ENCODE measurements at places on chromosomes 12 and 14.

- no peak for DNase-seq
Measured at GRCh38 chr12:49922349-49923034, 18.8 kb upstream of the FAIM2 start.

GRCh38 chr14:67510836-67511235 lies 22.3 kb upstream of the PLEKHH1 start:
- DNase-seq = no peak

DNA sequence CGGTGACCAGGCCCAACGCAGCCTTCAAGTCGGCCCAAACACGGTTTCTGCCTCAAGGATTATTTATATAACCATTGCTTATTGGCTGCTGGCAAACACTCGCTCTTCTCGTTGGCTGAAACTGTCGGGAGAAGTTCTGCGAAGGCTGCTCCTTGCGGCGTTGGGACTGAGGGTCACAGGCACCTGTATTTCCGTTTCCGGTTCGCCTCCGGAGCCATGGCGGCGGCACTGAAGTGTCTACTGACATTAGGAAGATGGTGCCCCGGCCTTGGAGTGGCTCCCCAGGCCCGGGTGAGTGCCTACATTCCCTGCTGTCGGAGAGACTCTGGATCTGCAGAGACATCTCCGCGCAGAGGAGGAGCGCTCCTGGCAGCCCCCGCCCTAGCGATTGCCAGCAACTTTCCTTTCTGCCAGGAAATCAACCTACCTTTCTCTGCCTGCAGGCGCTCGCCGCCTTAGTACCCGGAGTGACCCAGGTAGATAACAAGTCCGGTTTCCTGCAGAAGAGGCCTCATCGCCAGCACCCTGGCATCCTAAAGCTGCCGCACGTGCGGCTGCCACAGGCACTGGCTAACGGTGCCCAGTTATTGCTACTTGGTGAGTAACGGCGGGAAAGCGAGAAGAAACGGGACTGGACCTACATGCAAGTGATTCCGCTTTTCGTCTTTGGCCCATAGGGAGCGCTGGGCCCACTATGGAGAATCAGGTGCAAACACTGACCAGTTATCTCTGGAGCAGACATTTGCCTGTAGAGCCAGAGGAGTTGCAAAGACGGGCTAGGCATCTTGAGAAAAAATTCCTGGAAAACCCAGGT lies at the start of gene METTL17:
Gene METTL17, plus strand, starts transcription at position 194 of the 814 bp plus-strand sequence. Its CDS starts 23 bp downstream, at position 217.
- DNase-seq = peak; percentile 92

GRCh38 chr14:37544407-37544806 lies 50.6 kb downstream of the FOXA1 start:
- DNase-seq = peak; percentile 49

- DNase-seq = peak; percentile 39
Measured at GRCh38 chr14:71703477-71703876, 228.8 kb upstream of the RGS6 start.

GRCh38 chr14:34056046-34056445 lies 105.2 kb upstream of the EGLN3 start:
- no peak for DNase-seq

- DNase-seq = no peak
Measured at GRCh38 chr12:101962486-101962885, 85.1 kb downstream of the DRAM1 start.

- DNase-seq = no peak
Measured at GRCh38 chr12:125540580-125541204, 475.5 kb downstream of the AACS start.

- no peak for DNase-seq
Measured at GRCh38 chr14:31582286-31582691, 21.1 kb downstream of the NUBPL start.

GRCh38 chr12:66050610-66051009 lies 79.9 kb downstream of the LLPH start:
- DNase-seq = no peak

DNA sequence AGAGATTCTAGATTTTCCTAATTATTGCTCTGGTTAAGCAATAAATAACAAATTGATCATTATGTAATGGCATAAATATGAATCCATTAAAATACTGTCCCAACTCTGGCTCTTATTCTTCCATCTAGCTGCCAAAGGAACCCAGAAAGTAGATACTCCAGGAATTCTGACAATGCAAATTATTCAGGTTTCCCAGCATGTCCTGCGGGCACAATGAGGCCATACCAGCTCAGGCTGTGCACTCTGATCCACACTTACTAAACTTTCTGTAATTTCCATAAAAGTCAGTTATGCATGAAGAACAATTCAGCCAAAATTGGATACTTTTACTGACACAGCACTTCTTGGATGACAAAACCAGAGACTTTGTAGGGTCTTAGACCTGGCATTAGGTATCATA lies 576.3 kb downstream of the KCNH5 start:
- DNase-seq = no peak

- DNase-seq = no peak
Measured at GRCh38 chr12:38113991-38114390, 202.6 kb upstream of the ALG10B start.

GRCh38 chr12:123894823-123895345 lies 77.7 kb downstream of the CCDC92 start:
- no peak for DNase-seq

DNA sequence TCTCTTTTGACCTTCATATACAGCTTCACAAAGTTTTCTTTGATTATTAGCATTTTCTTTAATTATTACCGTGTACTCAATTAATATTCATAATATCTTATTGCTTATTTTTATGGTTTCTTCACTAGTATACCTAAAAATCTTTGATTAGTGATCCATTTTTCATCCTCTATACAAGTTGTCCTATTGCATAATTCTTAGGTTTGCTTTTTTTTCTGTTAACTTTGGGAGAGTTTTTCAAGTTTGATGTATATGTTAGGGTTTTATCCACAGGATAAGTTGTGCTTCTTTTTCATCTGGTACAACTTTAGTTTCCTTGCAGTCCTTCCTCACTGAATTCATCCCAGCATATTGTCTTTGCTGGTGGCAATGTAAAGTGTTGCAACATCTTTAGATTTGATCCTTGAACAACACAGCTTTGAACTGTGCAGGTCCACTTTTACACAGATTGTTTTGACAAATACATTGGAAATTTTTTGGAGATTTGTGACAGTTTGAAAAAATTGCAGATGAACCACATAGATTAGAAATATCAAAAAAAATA lies 88.6 kb upstream of the NAV3 start:
- DNase-seq = no peak

GRCh38 chr12:51428256-51428655 lies 3.6 kb downstream of the SLC4A8 start:
- DNase-seq = no peak

DNA sequence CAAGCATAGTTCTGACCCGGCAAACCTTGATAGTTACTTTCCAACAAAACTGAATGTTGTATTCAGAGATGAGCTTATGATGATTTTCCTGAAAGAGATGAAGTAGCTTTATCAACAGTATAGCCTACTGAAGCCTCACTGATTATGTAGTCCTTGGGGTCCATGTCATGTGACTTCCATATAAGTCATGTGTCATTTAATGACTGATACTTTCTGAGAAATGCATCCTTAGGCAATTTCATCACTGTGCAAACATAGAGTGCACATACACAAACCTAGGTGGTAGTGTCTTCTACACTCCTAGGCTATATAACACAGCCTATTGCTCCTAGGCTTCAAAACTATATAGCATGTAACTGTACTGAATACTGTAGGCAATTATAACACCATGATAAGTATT lies 28.5 kb upstream of the TUBA1C start:
- no peak for DNase-seq

GRCh38 chr12:41018010-41018409 lies 170.1 kb upstream of the PDZRN4 start:
- no peak for DNase-seq

GRCh38 chr12:64780132-64780530 lies 20.9 kb upstream of the GNS start:
- no peak for DNase-seq

GRCh38 chr14:39491134-39491571 lies 58.9 kb upstream of the FBXO33 start:
- peak; percentile 17 for DNase-seq

DNA sequence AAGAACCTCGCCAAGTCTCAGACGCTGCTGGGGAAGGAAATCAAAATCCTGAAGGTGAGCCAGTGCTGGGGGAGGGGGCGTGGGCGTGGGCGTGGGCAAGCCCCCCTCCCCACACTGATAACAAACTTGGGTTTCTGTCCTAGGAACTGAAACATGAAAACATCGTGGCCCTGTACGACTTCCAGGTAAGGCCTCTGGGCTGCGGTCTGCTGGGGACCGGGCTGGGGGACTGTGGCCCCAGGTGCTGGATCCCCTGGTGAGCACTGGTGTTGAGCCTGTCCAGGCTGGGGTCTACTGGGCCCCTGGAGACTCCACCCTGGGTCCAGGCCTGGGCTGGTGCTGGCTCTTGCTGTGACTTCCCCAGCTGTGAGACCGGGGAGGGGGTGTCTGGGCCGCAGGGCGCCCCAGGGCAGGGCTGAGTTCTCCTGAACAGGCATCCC lies 1.2 kb downstream of the ULK1 start:
- DNase-seq = no peak

GRCh38 chr12:46523863-46524770 lies 151.5 kb upstream of the SLC38A2 start:
- no peak for DNase-seq

DNA sequence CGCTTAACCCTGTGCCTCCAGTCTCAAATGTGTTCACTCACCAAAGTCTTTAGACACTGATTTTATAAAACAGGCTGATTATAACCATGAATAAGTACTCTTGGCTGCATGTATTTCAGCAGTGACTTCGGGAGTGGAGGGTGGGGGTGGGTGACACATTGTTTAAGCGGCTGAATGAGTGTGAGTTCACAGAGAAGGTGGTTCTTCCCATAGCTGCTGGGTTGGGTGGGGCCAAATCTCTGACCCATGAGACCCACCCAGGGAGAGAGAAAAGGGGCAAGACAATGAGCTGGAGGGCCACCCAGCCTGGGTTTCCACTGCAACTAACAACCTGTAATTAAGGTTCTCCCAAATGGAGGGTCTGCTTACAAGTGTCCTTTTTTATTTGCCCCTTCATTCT lies 96.4 kb downstream of the SYNE3 start:
- DNase-seq = no peak

DNA sequence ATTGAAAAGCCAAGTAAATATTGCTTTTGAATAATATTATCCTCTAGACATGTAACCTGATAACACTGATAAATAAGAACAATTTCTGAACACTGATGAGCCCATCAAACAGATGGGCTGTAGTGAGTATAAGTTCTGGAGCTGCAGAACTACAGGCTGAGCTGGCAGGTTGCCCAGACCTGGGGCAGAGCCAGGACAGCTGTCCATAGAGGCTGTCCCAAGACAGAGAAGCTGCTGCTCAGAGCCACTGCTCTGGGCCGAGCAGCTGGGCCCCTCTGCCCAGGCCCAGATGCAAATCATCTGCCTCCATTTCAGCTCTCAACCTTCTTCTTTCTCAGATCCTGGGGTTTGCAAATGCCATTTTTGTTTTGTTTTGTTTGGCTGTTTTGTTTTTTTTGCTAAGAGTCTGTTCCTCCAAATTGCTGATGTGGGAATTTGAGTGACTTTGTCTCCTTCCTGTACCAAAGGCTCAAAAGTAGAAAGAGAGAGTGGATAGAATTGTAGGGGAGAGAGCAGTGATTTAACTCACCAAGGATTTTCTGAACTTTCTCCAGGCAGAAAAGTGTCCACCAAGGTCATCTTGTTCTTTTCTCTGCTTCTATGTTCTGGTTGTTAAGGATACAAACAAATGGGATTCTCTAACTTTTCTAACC lies 4.0 kb upstream of the TESPA1 start:
- DNase-seq = peak; percentile 49

DNA sequence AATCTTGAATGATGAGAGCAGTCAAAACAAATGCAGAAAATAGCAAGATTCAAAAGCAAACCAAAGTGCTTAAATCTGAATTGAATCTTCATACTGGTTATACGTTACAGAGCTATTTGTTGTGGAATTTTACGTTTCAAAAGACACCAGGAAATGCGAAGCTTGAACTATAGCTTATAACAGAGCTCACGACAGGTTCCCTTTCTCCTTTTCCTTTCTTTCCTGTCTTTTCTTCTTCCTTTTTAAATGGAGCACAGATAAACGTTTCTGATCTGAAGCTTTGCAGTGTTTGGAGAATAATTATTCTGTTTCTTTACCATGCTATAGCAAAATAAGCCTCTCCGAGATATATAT lies 492.6 kb upstream of the GARIN6 start:
- DNase-seq = no peak

DNA sequence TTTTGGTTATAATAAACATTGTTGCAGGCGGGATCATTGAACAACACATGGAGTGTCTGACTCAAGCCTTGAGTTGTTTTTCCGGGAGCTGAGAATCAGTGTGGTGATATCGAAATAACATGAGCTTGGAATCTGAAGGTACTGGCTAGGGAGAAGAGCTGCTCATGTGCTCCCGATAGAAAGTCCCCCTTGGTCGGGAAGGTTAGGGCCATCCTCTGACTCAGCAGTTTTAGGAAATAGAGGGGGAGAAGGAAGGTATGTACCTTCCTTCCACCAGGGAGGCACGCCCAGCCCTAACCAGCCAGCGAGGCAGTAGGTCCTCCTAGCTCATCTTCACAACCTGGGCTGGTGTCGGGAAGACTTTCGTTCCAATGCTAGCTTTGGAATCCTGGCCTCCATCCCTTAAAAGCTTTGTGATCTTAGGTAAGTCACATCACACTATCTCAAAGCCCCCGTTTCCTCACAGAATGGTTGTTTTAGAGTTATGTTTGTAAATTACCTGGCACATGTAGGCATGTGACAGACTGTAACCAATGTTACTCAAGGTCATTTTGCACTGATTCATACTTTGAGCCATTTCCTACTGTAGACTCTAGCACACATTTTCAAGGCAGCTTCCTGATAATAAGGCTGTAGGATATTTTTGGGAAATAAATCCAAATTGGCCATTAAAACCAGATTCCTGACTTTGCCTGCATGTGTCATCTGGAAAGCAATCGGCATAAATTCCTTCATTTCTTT lies 1.9 kb upstream of the RAB35 start:
- DNase-seq = no peak

GRCh38 chr12:75184516-75184915 lies 25.1 kb downstream of the KCNC2 start:
- DNase-seq = peak; percentile 76

GRCh38 chr12:124240493-124240892 lies 54.4 kb upstream of the RFLNA start:
- DNase-seq = no peak

DNA sequence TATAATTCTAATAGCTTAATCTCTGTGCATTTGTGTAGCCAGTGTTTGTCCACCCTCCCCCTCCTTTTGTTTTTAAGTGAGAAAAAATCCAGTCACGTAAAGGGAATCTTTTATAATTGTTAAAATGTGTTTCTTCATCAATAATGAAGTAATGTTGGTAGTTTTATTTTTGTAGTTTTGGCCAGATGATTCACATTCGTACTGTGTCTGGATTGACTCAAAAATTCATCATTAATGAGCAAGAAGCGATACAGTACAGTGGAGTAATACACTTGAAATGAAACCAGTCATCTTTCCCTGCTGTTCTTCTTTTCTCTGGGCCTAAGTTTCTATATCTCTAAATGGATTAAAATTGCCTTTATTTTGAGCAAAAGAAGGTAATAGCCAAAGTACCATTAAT lies 86.5 kb downstream of the SRGAP1 start:
- no peak for DNase-seq

Data from NCI-H1105 (cell line).